ENCODE measurements at places on chromosomes 6 and 20.

DNA sequence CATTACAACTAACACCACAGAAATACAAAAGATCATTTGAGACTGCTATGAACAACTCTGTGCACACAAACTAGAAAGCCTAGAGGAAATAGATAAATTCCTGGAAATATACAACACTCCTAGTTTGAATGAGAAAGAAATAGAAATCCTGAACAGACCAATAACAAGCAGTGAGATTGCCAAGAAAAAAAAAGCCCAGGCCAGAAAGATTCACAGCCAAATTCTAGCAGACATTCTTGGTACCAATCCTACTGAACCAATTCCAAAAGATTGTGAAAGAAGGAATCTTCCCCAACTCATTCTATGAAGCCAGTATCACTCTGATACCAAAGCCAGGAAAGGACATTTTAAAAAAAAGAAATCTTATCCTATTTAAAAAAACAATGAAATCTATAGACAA is 7.0 kb upstream of the CDK19 start:
- no peak for DNase-seq

DNA sequence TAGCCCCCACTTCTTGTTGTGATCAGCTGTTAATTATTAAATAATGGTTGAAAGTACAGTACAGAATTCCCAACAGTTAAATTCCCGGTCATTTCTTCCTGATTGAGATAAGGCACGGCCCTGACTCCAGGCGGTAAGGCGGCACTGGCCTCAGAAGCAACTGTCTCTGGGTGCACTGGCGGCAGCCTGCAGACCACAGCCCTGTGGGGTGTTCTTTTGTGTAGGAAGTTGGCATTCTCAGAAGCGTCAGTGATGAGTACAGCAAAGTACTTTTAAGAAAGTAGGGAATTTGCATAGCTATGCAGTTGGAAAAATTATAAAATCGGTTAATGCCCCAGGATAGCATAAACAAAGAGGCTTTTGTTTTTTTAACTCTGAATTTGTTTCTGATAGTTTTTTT is 50.5 kb downstream of the SAMD5 start:
- no peak for DNase-seq

- no peak for DNase-seq
Observed at GRCh38 chr6:72659754-72660153, 37.9 kb downstream of the KCNQ5 start.

DNA sequence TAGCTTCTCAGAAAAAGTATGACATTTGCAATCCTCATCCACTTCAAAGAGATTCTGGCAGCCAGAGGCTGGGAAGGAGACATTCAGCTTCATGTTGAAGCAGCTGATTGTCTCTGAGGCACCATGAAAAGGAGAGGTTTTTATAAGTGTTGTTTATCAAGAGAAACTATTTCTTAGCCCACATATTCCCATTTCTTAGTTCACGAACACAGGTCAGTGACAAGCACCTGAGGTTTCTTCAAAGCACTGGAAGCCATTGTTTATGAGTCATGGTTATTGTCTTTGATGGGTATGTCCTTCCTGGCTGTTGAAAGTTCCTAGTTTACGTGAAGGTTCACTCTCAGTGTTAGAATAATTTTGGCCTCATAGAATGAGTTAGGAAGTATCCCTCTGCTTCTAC is 3.0 kb upstream of the DDX43 start:
- no peak for DNase-seq

DNA sequence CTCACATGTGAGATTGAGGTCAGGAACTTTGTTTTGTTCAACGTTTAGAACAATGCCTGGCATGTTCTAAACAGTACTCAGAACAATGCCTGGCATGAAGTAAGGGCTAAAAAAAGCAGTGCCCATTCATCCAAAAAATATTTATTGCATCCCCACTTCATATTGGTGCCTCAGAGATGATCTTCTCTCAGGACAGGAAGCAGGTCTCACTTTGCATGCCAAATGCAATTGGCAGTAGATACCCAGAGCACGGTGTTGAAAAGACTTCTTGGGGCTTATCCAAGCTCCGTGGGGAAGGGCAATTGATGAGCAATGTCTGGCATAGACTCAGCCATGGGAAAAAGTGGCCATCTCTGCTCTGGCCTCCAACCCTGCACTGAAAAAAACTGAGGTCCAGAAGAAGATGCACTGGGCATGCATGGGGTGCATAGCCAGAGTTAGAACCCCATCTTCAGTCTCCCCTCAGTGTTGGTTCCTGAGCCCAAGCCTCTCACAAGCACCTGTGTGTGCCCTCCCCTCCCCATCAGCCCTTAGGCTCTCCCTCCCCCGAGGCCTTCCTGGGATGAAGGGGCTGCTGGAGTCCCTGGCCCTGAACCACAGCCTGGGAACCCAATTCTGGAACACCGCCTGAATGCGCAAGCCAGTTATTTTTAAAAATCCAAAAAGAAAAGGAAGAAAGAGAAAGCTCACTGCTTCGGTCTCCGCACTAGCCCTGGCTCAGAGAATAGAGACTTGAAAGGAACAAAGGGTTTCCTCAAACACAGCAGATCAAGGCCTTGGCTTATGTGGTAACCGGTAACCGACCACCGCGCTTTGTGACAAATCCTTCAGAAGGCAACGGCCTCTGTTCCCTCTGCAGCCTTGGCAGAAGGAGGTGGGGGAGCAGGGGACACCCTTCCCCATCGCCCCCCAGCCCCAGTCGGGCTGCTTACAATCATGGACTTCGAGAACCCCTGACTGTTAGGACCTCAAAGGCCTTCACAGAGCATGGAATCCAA is 78.5 kb upstream of the SIRPA start:
- DNase-seq = no peak
